ENCODE measurements at places on chromosomes 2 and 18.

DNA sequence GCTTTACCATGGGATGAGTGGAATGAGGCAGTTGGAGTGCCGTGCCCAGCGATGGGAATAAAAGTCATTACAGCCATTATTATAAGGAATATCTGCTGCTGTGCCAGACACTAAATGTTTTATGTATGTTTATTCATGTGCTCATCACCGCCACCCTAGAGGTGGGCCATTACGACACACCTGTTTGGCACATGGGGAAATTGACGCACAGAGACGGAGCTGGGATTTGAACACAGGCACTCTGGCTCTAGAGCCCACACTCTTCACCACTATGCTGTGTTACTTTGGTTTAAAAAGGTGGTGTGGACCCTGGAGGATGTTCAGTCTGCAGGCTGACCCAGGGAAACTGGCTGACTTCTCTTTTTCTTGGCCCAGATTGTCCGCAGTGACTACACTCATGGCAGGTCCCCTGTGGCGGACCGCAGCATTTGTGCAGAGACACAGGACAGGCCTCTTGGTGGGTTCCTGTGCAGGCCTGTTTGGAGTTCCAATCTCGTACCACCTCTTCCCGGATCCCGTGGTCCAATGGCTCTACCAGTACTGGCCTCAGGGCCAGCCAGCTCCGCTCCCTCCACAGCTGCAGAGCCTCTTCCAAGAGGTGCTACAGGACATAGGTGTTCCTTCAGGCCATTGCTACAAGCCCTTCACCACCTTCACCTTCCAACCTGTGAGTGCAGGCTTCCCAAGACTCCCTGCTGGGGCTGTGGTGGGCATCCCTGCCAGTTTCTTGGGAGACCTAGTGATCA lies 1.6 kb downstream of the TMEM177 start:
- no peak for DNase-seq

DNA sequence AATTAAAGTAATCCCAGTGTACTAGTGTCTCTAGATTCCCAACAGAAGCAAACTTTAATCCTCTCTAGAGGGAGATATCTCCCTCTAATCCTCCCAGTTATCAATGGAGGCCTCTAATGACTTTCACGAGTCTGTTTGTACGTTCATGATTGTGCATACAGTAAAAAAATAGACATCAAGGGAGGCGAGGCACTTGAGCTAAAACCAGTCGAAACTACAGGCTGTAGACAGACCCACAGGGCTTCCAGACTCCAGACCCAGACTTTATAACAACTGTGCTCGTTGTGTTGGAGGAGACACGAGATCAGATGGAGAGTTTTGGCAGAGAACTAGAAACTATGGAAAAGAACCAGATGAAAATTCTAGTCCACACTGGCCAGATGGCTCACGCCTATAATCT lies 7.0 kb downstream of the DGKD start:
- DNase-seq = no peak

GRCh38 chr18:64180171-64180570 lies 31.3 kb upstream of the LINC00305 start:
- DNase-seq = no peak

DNA sequence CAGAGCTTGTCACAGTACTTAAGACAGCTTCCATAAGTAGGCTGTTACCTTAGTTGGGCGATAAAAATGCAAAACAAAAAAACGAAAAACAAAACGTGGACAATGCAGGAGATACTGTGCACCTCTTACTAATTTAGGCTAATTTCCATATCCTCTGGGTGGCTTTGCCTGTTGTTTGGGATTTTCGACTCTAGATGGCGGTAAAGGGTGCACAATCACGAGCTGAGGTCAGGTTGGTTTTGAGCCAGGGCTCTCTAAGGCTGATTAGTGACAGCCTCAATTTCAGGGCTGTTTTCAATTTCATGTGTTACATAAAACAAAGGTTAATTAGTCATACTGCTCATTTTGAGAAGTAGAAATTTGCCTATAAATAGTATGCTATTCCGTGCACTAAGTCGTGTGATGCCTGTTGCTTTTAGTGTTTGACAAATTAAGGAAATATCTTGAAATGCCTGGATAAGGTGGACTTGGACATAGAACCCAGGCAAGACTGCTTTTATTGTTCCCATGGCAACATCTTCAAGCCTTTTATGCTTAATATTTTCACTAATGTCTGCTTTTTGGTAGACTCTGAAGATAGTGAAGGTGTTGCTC lies 493.1 kb downstream of the SOCS6 start:
- DNase-seq = peak; percentile 47

- DNase-seq = no peak
These were observed 40.4 kb downstream of the PTPN2 start for GRCh38 chr18:12843420-12844350.

- no peak for DNase-seq
These were observed 233.4 kb downstream of the NDUFA10 start for GRCh38 chr2:239791526-239792404.

GRCh38 chr2:120483355-120483754 lies 137.4 kb downstream of the INHBB start:
- no peak for DNase-seq

DNA sequence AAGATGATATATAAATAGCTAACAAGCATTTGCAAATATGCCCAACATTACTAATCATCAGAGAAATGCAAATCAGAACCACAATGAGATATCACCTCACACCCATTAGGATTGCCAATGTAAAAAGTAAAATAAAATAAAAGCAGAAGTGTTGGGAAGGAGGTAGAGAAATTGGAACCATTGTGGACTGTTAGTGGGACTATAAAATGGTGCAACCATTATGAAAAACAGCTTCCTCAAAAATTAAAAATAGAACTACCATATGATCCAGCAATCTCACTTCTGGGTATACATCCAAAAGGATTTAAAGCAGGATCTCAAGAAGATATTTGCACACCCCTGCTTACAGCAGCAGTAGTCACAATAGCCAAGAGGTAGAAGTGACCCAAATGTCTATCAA lies 99.8 kb upstream of the DAPL1 start:
- DNase-seq = no peak

DNA sequence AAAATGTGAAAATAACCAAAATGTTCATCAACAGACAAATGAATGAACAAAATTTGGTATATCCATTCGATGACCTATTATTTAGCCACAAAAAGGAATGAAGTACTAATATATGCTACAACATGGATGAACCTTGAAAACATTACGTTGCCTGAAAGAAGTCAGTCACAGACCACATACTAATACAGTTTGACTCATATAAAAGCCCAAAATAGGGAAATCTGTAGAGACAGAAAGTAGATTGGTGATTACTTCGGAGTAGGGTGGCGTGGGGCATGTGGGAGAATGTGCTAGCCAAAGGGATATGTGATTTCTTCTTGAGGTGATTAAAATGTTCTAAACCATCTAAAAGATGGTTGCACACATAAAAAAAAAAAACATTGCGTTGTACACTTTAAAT lies 44.2 kb upstream of the PPM1B start:
- DNase-seq = no peak

- no peak for DNase-seq
These were observed 1089.4 kb upstream of the SLC39A10 start for GRCh38 chr2:194567661-194568017.

- DNase-seq = no peak
These were observed 141.8 kb upstream of the ST6GAL2 start for GRCh38 chr2:107027810-107028209.

- no peak for DNase-seq
These were observed 129.3 kb downstream of the ZNF236 start for GRCh38 chr18:76951456-76952247.

- DNase-seq = no peak
These were observed 719.5 kb downstream of the BCL11A start for GRCh38 chr2:59833941-59834340.

- no peak for DNase-seq
These were observed 102.2 kb upstream of the CYP1B1 start for GRCh38 chr2:38178119-38178518.

DNA sequence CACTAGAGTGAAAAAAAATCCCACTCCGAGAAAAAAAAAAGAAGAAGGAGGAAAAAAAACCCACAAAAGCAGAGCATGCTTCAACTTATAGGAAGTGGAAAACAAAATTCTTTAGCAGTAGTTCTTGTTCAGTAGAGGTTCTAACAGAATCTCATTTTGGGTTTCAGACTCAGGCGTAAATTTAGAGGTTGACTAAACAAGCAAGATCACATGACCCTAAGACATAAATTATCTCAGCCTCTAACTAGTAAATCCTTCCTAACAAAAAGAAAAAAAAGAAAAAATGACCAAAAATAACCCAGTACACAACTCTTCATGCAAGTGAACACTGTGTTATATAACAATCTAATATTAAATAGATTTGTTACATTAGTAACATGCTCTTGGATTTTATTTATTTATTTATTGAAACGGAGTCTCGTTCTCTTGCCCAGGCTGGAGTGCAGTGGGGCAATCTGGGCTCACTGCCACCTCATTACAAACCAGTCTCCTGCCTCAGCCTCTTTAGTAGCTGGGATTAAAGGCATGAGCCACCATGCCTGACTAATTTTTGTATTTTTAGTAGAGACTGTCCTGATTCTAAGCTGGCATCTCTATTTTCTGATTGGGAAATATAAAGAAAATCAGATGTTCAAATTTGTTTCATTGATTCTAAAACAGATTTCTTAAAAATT lies 35.4 kb downstream of the PPP4R3B start:
- no peak for DNase-seq

GRCh38 chr2:240182476-240182875 lies 42.0 kb upstream of the OTOS start:
- no peak for DNase-seq

- no peak for DNase-seq
These were observed 225.3 kb upstream of the THUMPD2 start for GRCh38 chr2:40004336-40004735.

DNA sequence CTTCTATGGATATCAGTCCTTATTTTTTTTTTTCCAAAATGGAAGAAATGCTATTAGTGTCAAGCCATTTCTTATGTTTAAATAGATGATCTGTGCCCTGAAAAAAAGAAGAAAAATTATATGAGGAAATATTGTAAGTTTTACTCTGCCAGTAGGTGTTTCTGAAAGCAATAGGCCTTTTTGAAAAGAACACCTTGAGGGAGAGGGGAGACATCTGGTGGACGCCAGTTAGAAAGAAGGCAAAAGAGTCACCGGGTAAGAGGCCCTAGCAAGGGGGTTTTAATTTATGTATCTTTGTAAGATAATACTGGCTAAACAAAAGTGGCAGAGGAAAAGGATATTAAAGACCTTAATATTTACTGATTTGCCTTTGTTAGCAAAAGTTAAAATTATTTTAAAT lies 56.1 kb downstream of the DYNAP start:
- DNase-seq = no peak

- DNase-seq = no peak
These were observed 405.5 kb upstream of the VWC2L start for GRCh38 chr2:214005337-214005736.

GRCh38 chr2:32375228-32375892 lies 18.5 kb downstream of the BIRC6 start:
- DNase-seq = no peak

- no peak for DNase-seq
These were observed 24.8 kb upstream of the EFEMP1 start for GRCh38 chr2:55948176-55948923.

DNA sequence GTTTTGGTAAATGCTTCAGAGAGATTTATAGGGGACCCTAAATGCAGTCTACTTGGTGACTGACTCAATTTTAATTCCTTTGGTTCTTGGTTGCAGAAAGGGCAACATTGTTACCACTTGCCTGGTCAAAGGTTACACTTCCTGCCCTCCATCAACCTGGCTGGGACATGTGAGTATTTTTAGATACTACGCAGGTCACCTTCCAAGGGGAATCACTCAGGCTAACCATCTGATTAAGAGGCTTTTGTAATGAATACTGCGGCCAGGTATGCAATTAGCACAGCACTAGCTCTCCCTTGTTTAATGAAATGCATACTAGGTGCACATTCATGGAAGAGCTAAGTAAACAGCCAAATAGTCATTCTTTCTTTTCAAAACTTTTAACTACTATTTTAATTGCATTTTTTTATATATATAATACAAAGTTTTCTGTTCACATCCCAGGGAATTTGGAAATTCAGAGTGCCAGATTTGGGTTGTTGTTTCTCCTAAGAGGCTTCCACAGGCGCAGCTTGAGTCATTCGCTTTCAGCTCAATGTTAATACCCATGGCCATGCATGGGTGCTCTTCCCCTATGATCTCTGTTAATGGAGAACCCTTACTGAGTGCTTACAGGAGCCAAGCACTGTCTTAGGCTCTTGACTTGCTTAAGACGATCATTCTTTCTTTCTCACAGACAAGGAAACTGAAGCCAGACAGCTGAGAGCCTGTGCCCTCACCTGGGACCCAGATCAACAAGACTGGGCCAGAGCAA lies 152.2 kb downstream of the MTX2 start:
- no peak for DNase-seq

GRCh38 chr2:226701052-226701451 lies 98.6 kb downstream of the IRS1 start:
- no peak for DNase-seq

DNA sequence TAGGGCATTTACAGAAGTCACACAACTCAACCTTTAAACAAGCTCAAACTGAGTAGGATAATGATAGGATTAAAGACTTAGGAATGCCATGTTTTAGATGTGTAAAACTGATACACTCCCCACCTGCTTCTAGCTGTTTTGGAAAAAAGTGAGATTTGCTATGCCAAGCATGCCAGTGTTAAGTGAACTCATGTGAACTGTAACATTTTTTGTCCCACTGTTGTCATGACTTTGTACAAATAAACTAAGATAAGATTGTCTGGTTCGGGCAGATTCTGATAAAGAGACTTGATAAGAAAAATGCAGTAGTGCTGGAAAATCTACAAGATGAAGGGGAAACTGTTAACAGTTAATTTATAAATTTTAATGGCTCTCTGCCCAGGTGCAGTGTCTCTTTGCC lies 66.5 kb downstream of the GLS start:
- DNase-seq = no peak

GRCh38 chr2:222965555-222965954 lies 86.4 kb upstream of the KCNE4 start:
- DNase-seq = no peak

GRCh38 chr2:226334981-226335720 lies 464.5 kb downstream of the IRS1 start:
- DNase-seq = no peak

- no peak for DNase-seq
These were observed 57.0 kb downstream of the EFR3B start for GRCh38 chr2:25098670-25099486.

DNA sequence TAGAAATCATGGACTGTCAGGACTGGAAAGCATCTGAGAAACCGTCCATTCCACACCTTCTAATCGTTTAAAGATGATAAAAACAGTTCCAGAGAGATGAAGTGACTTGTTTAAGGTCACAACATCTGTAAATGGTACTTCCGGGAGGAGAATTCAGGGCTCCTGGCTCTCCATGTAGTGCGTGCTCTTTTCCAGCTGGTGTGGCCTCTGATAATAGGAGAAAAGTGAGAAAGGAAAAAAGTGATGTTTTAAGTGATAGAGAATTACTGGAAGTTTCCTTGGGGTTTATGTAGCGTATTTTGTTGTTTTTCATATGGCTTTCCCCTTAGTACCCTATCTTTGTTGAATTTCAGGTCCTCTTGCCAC lies 663 bp downstream of the C2orf49 start:
- DNase-seq = no peak

All from effector CD4-positive, alpha-beta T cell (primary cell).